ENCODE measurements at places on chromosomes 3 and 15. TPM values are rescaled to one million over a fixed set of nuclear protein-coding genes. Genes with fewer than 3 reads are reported as not detected.
A peak's percentile ranks its signal among the peaks of the same experiment; 100 is the strongest.

ZNF662 gene
- 1.0 TPM for total RNA-seq

FNDC3B gene
- 101 TPM for total RNA-seq

ACTC1 gene
- total RNA-seq, result not detected

SLC35G2 gene
- total RNA-seq, result 25.2 TPM

SLC24A5 gene
- not detected for total RNA-seq

- DNase-seq, result no peak
Measured at GRCh38 chr3:122938783-122939425, 88.7 kb downstream of the SEMA5B start.

DNA sequence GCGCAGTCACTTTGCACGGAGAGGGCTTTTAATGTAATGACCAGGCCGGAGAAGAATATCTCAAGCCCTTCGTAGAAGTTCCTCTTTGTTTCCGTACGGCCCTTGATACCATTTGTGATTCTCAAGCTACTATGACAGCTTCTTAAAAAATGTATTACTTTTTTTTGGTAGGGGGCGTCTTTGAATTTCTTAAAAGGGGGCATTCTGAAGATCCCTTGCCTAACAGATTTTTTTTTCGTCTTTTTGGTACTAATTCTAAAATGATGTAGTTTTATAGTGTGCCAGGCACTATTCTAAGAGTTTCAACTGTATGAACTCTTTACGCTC lies 614.0 kb downstream of the MCTP2 start:
- no peak for DNase-seq

- peak; percentile 66 for DNase-seq
Measured at GRCh38 chr3:69364354-69364753, 21.5 kb downstream of the FRMD4B start.

- DNase-seq, result no peak
Measured at GRCh38 chr3:105137911-105138310, 228.8 kb upstream of the ALCAM start.

- DNase-seq, result no peak
Measured at GRCh38 chr15:52428297-52428696, 100.4 kb downstream of the MYO5A start.

GRCh38 chr3:86244905-86245304 lies 746.0 kb downstream of the VGLL3 start:
- no peak for DNase-seq

GRCh38 chr3:45599984-45600650 lies 5.6 kb downstream of the LIMD1 start:
- no peak for DNase-seq

- peak; percentile 48 for DNase-seq
Measured at GRCh38 chr3:151168269-151169094, 34.5 kb downstream of the GPR171 start.

DNA sequence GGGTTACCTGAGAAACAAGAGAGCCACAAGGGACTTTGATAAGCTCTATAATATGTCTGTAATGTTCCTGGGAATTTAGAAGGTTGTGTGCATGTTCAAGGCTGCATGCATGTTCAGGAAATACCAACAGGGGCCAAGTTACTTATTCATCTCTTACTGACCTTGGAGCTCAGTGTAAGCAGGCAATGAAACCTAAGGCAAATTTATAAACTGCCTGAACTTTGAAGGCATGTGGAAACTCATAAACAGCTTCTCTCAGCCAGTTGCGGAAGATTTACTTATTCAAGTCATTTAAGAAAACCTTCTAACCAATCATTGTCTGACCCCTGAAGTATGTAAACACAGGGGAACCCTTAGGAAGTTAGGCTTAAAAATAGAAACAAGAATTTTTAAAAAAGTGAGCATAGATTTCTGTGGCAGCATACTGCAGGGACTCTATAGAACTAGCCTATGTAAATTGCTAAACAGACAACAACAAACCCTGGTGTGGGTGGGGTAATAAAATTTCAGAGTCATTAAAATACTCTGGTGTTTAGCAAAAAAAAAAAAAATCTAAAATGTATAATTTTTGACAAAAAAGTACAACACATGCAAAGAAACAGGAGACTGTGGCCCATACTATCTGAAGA lies 57.2 kb downstream of the SLC15A2 start:
- DNase-seq, result no peak

- DNase-seq, result no peak
Measured at GRCh38 chr15:57911247-57911646, 154.3 kb downstream of the ALDH1A2 start.

DNA sequence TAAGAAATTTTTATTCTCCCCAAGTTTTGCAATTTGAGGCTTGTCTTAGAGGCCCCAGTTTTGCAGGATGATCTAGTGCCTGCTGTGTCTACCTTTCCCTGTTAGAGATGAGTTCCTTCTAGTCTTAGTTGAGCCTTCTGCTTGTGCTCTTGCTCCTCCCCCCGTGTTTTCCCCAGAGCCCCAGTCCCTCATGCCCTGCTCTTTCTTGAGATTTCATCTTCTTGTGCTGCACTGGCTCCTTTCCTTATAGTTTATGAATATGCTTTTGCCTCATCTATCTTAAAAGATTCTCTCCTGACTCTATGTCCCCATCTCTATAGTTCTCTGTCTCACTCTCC lies 4.7 kb downstream of the GAP43 start:
- DNase-seq, result no peak

GRCh38 chr15:62977952-62978811 lies 64.4 kb upstream of the TPM1 start:
- peak; percentile 93 for DNase-seq

- DNase-seq, result peak; percentile 11
Measured at GRCh38 chr3:12875857-12876836, 34.8 kb upstream of the RPL32 start.

Data from dermis microvascular lymphatic vessel endothelial cell (primary cell).